HCT116 (cell line): ENCODE measurements at places on chromosomes 7 and 10. TPM values are rescaled to one million over a fixed set of nuclear protein-coding genes. Genes with fewer than 3 reads are reported as not detected.

GRCh38 chr10:113983552-113983951 lies 60.1 kb upstream of the ADRB1 start:
- DNase-seq, result no peak

- DNase-seq, result no peak
Observed at GRCh38 chr10:28220811-28221210, 82.1 kb downstream of the MPP7 start.

GRCh38 chr7:133434246-133434865 lies 181.5 kb downstream of the EXOC4 start:
- no peak for DNase-seq

- no peak for DNase-seq
Observed at GRCh38 chr10:61142987-61143386, 199.0 kb upstream of the RHOBTB1 start.

Gene SH3PXD2A
- 8.7 TPM for total RNA-seq

DNA sequence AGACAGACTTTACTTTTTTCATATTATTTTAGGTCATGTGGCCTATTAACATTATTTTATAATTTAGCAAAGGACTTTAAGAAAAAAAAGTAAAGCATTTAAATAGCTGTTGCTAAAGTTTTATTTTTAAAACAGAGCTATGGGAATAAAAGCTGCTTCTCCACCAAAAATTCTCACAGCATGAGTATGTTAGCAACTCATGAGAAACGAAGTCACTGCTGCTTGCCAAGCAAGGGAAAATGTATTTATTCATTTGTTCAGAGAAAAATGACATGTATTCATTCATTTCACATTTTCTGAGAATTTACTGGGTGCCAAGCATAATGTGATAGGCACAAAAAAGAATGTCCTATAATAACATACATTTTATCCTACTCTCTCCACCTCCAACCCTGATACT lies 5.1 kb downstream of the LRRC72 start:
- DNase-seq, result no peak

DNA sequence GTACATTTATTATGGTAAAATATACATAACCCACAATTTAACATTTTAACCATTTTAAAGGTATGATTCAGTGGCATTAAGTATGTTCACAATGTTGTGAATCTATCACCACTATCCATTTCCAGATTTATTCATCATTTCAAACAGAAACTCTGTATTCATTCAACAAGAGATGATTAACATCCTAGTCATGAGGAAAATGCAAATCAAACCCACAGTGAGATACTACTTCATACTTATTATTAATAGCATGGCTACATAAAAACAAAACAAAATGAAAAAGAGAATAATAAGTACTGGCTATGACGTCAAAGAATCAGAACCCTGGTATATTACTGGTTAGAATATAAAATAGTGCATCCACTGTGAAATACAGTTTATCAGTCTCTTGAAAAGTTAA lies 386.6 kb upstream of the POM121L12 start:
- DNase-seq, result no peak

Gene CYP26A1
- total RNA-seq, result 0.17 TPM

GRCh38 chr7:73482746-73483145 lies 39.3 kb downstream of the BAZ1B start:
- no peak for DNase-seq

DNA sequence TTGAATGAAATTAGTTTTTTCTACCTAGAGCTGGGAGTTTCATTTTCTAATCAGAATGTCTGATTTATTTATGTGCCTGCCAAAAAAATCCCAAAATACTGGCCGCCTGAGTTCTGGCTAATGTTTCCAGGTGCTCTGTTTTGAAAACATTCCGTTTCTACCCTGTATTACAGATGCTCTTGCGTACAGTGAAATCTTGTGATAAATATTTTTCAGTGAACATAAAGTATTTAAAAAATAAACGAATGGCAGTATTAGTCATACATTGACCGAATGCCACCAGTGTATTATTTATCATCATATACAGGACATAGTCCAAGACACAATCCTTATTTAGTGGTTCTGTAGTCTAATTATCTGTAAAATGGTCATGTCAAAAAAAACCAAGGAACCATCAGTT lies 102.8 kb downstream of the KAT6B start:
- no peak for DNase-seq

Gene HIP1
- 22.1 TPM for total RNA-seq

Gene ADCYAP1R1
- 0.12 TPM for total RNA-seq

- DNase-seq, result no peak
Observed at GRCh38 chr10:2882628-2883027, 184.7 kb upstream of the PFKP start.

DNA sequence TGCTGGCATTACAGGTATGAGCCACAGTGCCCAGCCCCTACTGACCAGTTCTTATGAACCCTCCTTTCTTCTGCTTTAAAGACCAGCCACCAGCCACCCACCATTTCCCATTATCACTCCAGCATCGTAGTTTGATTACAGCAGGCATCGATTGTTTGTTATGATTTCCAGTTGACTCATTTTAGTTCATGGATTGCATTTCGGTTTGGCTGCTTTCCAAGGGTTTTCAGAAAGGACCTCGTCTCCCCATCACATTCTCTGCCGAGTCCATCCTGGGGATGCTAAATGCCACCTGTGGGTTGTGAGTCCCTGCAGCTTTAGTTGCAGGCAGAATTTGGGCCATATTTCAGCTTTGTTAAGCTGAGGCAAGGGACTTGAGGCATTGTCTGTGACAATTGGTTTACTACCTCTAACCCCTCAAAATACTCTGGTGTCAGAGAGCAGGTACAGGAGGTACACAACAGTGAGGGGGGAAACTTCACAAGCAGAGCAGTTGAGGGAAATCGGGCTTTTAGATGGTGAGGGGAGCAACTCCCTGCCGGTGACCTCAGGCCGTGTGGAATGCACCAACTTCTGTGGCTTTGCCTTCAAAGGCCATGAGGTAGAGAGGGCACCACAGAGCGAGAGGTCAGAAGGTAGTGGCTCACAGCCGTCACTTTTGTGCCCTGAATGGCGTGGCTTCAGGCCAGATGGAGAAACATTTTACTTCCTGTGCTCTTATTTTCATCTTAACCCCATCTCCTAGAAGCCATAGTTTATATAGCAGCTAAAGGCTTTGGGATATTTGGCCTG lies 203.8 kb downstream of the CCDC3 start:
- no peak for DNase-seq

GRCh38 chr10:3668276-3668965 lies 116.6 kb downstream of the KLF6 start:
- DNase-seq, result no peak

DNA sequence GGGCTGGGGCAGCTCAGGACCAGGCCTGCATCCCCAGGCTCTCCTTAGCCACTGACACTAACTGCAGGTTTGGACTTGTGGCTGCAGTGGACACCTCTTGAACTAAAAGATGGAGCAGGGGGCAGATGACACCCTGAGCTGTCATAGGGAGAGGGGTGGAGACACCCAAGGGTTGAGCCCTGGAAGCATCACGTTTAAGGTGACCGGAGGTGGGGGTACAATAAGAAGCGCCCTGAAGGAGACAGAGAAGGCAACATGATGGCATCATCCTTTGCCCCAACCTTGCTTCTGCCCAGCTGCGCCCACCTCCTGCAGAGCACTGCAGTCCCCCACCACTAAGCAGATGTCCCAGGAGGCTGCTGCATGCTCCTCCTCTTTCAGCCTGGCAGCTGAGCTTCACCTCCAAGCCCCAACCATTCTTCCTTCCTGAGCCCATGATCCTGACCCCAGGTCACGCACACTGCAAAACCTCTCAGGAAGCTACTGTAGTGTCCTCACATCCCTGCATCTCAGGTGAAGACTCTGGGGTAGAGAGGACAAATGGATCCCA lies 25.5 kb downstream of the OGDHL start:
- no peak for DNase-seq

Gene GCK
- total RNA-seq, result 0.34 TPM

Gene ZDHHC4
- 59.3 TPM for total RNA-seq

DNA sequence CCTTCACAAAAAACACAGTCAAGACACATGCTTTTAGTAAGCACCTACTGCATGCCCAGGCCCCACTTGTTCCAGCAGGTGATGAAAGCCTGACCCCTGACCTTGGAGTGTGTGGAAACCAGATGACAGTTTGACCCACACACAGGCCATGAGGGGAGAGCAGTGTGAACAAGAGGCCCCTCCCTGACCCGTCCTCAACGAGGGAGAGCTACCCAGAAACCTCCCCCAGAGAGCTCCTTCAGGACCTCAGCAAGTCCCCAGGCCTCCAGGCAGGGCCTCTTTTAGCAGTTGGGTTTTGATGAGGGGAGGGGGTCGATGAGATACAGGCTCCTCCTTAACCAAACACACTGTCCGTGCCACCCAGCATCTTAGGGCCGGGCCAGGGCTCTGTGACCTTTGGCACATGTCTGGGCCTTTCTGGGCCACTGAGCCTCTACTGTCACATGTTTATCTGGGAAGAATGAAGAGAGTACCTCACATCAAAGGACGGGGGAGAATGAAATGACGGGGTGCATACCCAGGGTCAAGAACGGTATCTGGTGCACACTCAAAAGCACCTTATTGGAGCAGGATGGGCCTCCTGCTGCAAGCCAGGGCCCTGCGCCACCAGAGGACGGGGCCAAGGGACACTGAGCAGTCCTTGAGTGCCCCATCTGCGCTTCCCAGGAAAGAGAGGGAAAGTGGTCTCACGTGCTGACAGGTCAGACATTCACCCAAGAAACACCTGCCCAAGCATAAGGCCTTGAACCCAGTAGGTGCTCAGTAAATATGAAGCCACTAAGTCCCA lies 202.6 kb upstream of the ZMIZ1 start:
- DNase-seq, result no peak

GRCh38 chr10:79022565-79023230 lies 46.1 kb upstream of the ZMIZ1 start:
- DNase-seq, result peak; percentile 35

GRCh38 chr10:116877391-116877790 lies 28.1 kb downstream of the ENO4 start:
- no peak for DNase-seq

DNA sequence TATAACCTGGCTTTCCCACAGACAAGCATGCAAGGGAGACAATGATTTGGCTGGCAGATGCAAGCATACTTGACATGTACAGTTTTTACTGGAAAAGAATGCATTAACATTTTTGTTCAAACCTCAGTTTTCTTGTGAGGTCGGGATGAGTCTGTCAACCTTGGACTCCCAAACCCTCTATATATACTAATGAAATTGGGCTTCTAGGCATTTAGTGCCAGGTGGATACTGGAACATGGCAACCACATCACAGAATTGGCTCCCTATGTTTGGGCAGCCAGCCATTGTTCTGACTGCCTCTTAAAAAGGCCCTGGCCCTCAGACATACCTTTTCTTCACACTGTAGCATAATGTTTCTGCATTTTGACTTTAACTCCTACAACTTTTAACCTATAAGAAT lies 39.1 kb downstream of the CDK6 start:
- DNase-seq, result no peak

DNA sequence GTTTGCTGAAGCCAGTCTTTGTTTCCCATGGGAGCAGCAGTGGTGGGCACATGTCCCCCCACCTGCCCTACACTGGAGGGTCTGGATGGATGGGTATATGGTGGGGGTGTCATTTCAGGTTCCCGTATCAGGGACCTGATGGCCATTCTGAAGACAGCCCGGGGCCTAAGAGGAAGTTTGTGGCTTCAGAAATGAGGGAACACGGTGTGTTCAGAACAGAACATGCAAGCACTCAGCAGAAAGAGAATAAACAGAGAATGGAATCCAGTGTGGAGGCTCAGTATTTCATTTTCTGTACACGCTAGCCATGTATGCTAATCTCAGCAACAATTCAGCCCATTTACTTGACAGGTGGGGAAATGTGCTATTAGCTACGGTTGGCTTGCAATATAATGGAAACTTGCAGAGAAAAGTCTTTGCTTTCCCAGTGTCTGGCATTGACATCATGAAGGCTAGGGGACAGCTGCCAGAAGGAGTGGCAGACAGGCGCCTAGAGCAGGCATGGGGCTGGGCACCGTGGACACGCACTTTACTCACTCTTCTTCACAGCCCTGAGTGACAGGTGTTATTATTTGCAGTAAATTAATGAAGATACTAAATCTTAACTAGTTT lies 98.6 kb downstream of the ELMO1 start:
- no peak for DNase-seq

GRCh38 chr7:95906851-95907250 lies 134.5 kb downstream of the DYNC1I1 start:
- DNase-seq, result no peak

- DNase-seq, result no peak
Observed at GRCh38 chr10:15216700-15217099, 48.2 kb upstream of the NMT2 start.

GRCh38 chr7:105450177-105450861 lies 61.6 kb upstream of the SRPK2 start:
- DNase-seq, result no peak

Gene CALHM1
- total RNA-seq, result not detected

Gene AP4M1
- 20.0 TPM for total RNA-seq

Gene C10orf67
- not detected for total RNA-seq

- no peak for DNase-seq
Observed at GRCh38 chr7:71308096-71308495, 176.2 kb downstream of the GALNT17 start.

DNA sequence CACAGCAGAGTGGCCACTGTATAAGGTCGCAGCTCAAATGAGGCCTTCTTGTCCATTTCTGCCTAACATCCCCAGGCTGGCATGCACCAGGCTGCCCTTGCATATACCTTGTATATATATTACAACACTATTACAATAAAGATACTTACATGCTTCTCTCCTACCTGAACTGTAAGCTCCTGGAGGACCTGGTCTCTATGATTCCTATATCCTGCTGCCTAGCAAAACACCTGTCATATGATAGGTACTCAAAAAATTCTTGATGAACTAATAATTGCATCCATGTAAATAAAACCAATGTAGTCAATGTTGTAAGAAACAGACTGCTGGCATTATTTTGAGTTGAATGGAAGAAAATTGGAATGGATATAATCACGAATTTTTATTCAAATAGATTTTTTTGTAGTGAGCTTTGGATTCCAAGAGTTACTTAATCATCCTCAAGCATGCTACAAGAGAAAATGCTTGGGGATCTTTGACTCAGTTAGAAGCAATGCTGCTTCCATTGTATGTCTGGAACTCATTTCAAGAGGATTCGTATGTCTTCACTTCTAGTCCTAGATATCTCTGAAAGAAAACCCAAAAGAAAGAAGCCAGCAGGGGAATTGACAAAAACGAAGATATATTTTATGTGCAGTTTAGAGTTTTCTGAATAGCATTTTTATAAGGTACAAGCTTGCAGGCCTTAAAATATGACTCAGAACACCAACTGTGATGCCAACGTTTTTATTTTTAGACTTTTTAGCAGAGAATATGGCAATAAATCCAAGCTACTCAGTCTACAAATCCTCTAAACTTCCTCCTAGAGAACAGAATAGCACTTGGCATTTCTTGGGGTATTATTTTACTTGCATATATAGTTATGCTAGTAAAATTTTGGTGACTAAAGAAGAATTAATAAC lies 53.1 kb downstream of the OSBPL3 start:
- no peak for DNase-seq

- no peak for DNase-seq
Observed at GRCh38 chr7:119436882-119437281, 836.1 kb upstream of the KCND2 start.

Gene DNA2
- total RNA-seq, result 20.9 TPM

- DNase-seq, result no peak
Observed at GRCh38 chr10:22698941-22699440, 15.4 kb downstream of the PIP4K2A start.

Gene BTRC
- total RNA-seq, result 29.1 TPM

- DNase-seq, result no peak
Observed at GRCh38 chr10:7152982-7153381, 257.9 kb downstream of the SFMBT2 start.
